B cell (primary cell): ENCODE measurements at places on chromosomes 4 and X.
A peak's percentile ranks its signal among the peaks of the same experiment; 100 is the strongest.

DNA sequence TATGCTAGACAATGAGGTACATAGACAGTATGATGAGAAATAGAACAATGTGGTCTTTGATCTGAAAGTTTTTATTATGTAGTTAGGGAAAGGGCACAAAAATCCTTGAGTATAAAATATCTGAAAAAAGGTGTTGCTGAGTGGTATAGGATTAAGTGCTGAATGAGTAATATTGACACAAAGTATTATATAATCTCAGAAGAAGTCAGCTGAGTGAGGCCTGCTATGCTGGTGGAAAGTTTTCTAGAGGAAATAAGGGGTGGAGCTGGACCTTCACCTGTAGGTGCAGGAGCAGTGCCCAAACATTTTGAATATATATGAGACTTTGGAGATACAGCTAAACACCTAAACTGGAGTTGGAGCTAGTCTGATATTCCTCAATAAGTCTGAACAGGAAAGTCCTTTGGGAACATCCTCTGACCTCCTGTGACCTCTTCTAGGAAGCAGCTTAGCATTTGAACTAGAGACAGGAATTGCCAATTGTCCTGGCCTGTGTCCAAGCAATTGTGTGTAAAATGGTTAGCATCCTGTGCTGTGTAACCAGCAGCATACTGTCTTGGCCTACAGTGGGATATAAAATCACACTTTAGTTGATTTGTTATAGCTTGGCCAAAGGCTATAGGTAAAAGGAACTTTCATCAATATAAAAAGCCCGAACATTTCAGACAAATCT, 285.3 kb downstream of the ANKRD50 start:
- no peaks in the 10 kb centered on the region for H3K4me1 ChIP-seq
- DNase-seq: no peak
- H3K27me3 ChIP-seq: no peaks in the 10 kb centered on the region
- no peaks in the 10 kb centered on the region for H3K36me3 ChIP-seq
- no peak overlapping the region for H3K4me3 ChIP-seq

DNA sequence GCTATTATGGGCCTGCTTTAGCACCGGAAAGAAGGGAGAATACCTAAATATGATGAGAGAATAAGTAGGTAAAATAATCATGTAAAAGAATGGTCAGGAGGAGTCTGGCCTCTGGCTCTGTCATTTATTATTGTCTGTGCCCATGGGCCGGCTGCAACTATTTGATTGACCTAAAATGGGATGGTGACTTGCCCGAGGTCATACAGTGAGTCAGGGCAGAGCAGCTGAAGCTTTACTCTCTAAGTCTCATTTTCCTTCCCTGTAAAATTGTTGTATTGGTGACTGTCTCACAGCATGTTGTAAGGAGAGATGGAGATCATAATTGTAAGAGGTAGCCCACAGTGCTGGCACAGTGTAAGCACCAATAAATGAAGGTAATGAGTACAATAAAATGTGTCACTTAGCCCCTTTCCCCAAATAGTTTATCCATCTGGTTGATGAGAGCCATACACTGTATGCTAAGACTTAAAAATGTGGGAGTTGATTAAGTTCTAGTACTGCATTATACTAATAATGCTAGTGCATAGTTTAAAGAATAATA, 39.6 kb downstream of the RUFY3 start:
- H3K4me3 ChIP-seq: no peak overlapping the region
- no peak for DNase-seq
- H3K27ac ChIP-seq: no peak overlapping the region
- peaks cover 24% of the 10 kb centered on the region for H3K36me3 ChIP-seq
- H3K27me3 ChIP-seq: no peaks in the 10 kb centered on the region

DNA sequence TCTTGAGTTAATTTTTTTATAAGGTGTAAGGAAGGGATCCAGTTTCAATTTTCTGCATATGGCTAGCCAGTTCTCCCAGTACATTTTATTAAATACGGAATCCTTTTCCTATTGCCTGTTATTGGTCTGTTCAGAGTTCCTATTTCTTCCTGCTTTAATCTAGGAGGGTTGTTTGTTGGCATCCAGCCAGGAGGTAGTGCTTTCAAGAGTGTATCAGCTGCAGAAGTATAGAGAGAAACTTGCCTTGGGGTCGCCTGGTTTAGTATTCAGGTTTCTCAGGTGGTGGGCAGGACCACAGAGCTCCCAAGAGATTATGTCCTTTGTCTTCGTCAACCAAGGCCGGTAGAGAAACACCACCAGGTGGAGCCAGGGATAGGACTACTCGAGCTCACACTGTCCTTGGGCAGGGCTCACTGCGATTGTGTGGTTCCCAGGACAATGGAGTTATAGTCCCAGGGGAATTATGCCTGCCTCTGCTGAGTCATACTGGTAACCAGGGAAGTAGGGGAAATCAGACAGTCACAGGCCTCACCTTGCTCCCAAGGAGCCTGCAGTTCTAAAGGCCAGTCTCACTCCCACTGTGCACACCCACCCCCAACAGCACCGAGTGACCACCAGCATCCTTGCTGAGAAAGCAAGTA, 168.1 kb downstream of the VSIG4 start:
- DNase-seq: peak; percentile 29
- H3K36me3 ChIP-seq: no peaks in the 10 kb centered on the region
- H3K4me3 ChIP-seq: no peak overlapping the region

DNA sequence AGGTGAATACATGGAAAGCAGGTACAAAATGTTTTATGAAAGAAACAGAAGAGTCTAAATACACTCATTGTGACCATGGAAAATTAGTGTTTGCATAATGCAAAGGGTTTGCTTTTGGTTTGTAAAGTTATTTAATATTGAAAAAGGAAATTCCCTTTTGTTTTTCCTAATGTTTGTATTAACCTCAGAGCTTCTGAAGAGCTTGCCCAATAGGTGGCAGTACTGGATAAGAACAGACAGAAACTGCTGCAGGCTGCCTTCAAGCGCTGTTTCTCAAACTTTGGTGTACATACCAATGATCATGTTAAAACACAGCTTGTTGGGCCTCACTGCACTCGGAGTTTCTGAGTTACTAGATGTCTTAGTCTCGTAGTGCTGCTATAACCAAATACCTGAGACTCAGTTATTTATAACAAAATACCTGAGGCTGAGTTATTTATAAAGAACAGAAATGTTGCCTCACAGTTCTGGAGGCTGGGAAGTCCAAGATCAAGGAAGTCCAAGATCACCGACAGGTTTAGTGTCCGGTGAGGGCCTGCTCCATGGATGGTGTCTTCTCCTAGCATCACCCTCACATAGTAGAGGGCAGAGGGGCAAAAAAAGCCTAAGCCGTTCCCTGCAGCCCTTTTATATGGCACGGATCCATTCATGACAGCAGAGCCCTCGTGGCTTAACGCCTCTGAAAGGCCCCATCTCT, 54.2 kb downstream of the SUPT20HL2 start:
- H3K4me3 ChIP-seq: no peak overlapping the region
- no peaks in the 10 kb centered on the region for H3K27me3 ChIP-seq
- H3K36me3 ChIP-seq: no peaks in the 10 kb centered on the region
- DNase-seq: peak; percentile 17
- H3K27ac ChIP-seq: no peak overlapping the region

GRCh38 chr4:149985981-149986380, 92.3 kb upstream of the DCLK2 start:
- H3K4me3 ChIP-seq: no peak overlapping the region
- DNase-seq: no peak
- no peaks in the 10 kb centered on the region for H3K36me3 ChIP-seq
- H3K27ac ChIP-seq: no peak overlapping the region
- H3K4me1 ChIP-seq: no peaks in the 10 kb centered on the region

DNA sequence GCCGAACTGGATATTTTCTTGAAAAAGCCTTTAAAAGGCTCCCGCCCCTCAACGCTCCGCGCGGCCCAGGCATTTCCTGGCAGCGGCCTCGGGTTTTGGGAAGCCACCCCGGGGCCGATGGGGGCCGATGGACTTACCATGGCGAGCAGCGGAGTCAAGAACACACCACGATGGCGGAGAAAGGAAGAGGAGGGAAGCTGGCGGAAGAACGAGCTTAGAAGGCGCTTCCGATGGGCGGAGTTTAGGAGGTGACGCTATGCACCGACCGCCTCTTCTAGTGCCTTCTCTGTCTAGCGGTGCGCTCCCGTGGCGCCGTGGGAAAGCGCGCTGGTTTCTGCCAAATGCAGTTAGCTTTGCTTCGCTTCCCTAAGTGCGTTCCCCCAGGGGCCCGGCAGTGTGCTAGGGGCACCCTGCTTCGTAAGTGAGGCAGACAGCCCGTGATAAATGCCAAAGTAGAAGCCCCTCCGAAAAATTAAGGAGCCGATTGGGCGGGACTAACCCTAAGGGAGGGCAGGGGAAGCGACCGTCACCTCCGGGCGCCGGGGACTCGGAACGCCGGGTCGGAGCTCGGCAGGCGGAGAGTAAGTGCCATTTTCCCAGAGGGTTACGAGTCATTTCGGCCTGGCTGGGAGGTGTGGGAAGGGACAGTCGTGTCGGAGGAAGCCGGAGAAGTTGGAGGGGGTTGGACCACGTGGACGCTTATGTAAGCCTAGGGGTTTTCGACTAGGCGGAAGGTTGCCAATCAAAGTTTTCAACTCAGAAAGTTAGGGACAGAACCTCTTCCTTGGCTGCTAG, at the start of gene RPL39:
Gene RPL39, minus strand, starts transcription at position 194 of the 795 bp plus-strand sequence. Its CDS starts 54 bp downstream, at position 140.
- H3K27me3 ChIP-seq: no peaks in the 10 kb centered on the region
- H3K4me1 ChIP-seq: peaks cover 16% of the 10 kb centered on the region
- peak; percentile 90 for DNase-seq
- peak within 1 kb of the TSS; percentile 96 for H3K27ac ChIP-seq

- no peaks in the 10 kb centered on the region for H3K36me3 ChIP-seq
- H3K4me1 ChIP-seq: no peaks in the 10 kb centered on the region
- H3K4me3 ChIP-seq: no peak overlapping the region
- H3K27me3 ChIP-seq: no peaks in the 10 kb centered on the region
These were observed 496.3 kb downstream of the PDGFC start for GRCh38 chr4:156475322-156475721.

DNA sequence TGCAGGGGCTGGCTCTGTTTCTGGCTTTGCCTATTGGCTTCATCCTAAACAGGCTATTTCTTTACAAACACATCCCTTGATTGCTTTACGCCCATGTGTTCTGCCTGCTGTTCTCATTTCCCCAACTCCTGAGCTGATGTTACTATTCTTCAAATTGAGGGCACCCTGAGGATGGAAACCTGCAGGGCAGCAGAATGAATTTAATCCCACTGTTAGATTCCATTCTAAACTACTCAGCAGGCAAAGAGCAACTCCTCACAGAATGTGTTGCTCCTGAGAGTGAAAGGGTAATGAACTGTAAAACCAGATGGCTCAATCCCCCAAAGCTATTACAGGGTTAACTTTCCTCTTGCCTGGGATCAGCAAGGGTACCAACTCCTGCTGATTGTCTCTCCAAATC, 75.7 kb downstream of the ANKRD50 start:
- H3K27me3 ChIP-seq: no peaks in the 10 kb centered on the region
- H3K36me3 ChIP-seq: no peaks in the 10 kb centered on the region
- DNase-seq: no peak
- no peak overlapping the region for H3K27ac ChIP-seq
- no peaks in the 10 kb centered on the region for H3K4me1 ChIP-seq

- peak overlapping the region; percentile 86 for H3K4me3 ChIP-seq
- H3K27me3 ChIP-seq: no peaks in the 10 kb centered on the region
- peak; percentile 66 for DNase-seq
These were observed 760 bp downstream of the UGT8 start for GRCh38 chr4:114599231-114599902.

GRCh38 chrX:39753293-39753996, 344.3 kb downstream of the BCOR start:
- DNase-seq: no peak
- H3K4me1 ChIP-seq: no peaks in the 10 kb centered on the region
- no peaks in the 10 kb centered on the region for H3K36me3 ChIP-seq

DNA sequence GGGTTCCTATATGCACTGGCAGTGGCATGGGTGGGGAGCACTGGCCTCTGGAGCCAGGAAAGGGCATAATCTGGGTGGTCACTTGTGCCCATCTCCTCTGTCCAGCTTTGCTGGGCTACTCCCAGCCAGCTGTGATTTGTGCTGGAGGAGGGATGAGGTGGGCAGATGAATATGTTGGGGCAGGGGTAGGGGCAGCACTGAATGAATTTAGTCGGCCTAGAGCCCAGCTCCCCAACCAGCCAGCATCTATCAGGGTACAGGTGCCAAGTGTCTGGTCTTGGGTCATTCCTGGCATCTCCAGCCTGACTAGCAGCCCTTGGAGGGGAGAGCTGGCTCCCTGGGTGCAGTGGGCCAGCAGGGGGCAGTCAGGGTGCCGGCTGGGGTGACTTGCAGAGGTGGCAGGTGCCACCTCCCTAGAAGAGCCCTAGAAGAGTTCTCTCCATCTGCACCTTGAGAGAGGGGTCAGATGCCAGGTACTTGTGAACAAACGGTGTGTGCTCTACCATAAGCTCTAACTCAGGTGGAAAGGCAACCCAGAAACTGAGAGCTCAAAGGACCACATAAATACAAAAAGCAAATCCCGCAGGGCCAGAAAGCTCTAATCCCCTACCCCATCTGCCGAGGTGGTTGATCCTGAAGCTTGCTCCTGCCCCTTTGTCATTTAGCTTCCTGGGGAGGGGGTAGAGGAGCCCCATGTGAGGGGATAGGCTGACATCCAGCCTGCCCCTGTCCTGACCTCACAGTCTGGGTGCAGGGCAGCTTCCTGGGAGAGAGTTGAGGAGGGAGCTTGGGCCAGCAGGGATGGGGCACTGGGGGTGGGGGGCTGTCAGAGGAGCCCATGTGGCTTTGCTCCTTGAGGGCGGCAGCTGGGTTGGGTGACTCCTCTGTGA, 2.2 kb downstream of the SORCS2 start:
- H3K27me3 ChIP-seq: peaks cover 11% of the 10 kb centered on the region
- no peak for DNase-seq
- no peaks in the 10 kb centered on the region for H3K36me3 ChIP-seq
- no peak overlapping the region for H3K4me3 ChIP-seq
- peaks cover 5% of the 10 kb centered on the region for H3K4me1 ChIP-seq
- H3K27ac ChIP-seq: no peak overlapping the region

GRCh38 chr4:23117826-23118225, 425.1 kb downstream of the GBA3 start:
- H3K27ac ChIP-seq: no peak overlapping the region
- no peaks in the 10 kb centered on the region for H3K36me3 ChIP-seq

DNA sequence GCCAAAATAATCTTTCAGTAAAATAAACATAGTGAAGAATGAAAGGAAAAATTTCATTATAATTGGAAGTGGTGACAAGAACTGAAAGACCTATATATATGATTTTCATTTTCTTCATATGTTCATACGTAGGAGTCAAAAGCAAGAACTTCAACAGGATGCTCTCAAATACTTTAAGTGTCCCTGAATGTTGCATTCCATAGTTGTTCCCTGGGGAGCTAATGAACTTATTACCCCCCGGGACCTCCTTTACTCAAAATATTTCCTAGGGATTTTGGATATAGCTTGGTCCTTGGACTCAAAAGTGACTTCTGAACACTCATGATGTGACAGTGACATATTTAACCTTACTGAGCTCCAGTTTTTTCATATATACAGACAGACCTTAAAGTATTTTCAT, 44.9 kb upstream of the NDST4 start:
- DNase-seq: no peak
- H3K27me3 ChIP-seq: no peaks in the 10 kb centered on the region
- no peaks in the 10 kb centered on the region for H3K4me1 ChIP-seq
- no peak overlapping the region for H3K27ac ChIP-seq
- no peak overlapping the region for H3K4me3 ChIP-seq
- no peaks in the 10 kb centered on the region for H3K36me3 ChIP-seq

- H3K4me1 ChIP-seq: no peaks in the 10 kb centered on the region
- H3K36me3 ChIP-seq: no peaks in the 10 kb centered on the region
- no peak for DNase-seq
- H3K27me3 ChIP-seq: no peaks in the 10 kb centered on the region
- H3K4me3 ChIP-seq: no peak overlapping the region
- H3K27ac ChIP-seq: no peak overlapping the region
These were observed 131.6 kb upstream of the SCML1 start for GRCh38 chrX:17605676-17606075.
